Stomach (tissue), 19 donors: ENCODE measurements at places on chromosomes 2 and 18. TPM values are rescaled to one million over a fixed set of nuclear protein-coding genes. Genes with fewer than 3 reads are reported as not detected.

GRCh38 chr2:172735582-172736423 lies at the start of gene RAPGEF4:
Gene RAPGEF4, plus strand, starts transcription at chr2:172735845. Its CDS starts 139 bp downstream, at chr2:172735984.
- peak; percentile 76 for DNase-seq

DNA sequence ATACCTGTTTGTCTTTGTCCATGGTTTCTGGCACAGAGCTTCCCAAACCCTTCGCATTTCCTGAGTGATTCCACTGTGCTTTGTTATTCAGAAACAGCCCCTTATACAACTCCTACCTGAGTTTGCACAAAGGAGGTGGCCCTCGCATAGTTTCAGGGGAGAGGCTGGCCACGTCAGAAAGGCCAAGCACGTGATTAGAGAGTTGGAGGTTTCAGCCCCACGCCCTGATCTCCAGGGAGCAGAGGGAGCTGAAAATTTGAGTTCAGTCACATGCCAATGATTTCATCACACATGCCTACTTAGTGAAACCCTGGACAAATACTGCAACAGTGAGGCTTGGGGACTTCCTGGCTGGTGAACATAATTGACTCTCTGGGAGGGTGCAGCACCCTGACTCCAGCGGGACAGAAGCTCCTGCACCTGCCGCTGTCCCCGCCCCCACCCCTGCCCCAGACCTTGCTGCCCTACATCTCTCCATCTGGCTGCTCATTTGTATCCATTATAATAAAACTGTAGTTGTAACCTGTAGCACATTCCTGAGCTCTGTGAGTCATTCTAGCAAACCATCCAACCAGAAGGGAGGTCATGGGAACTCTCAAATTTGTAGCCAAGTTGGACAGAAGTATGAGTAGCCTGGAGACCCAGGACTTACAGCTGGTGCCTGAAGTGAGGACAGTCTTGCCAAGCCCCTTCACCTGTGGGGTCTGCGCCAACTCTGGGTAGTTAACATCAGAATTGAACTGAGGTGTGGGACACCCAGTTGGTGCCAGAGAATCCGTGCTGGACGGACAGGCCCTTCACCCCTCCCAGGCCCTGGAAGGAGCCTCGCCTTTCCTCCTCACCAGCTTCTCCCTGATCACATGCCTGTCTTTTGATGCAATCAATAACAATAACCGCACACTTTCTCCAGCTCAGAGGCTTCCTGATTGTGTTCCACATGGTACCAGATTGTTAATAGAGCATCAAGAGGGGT lies 224.3 kb downstream of the ANAPC1 start:
- peak; percentile 72 for DNase-seq

- DNase-seq = no peak
Measured at GRCh38 chr18:42394238-42394637, 439.2 kb downstream of the PIK3C3 start.

GRCh38 chr2:70895249-70895648 lies 40.5 kb upstream of the ATP6V1B1 start:
- DNase-seq = no peak

- DNase-seq = no peak
Measured at GRCh38 chr2:15753811-15754702, 162.4 kb downstream of the DDX1 start.

DNA sequence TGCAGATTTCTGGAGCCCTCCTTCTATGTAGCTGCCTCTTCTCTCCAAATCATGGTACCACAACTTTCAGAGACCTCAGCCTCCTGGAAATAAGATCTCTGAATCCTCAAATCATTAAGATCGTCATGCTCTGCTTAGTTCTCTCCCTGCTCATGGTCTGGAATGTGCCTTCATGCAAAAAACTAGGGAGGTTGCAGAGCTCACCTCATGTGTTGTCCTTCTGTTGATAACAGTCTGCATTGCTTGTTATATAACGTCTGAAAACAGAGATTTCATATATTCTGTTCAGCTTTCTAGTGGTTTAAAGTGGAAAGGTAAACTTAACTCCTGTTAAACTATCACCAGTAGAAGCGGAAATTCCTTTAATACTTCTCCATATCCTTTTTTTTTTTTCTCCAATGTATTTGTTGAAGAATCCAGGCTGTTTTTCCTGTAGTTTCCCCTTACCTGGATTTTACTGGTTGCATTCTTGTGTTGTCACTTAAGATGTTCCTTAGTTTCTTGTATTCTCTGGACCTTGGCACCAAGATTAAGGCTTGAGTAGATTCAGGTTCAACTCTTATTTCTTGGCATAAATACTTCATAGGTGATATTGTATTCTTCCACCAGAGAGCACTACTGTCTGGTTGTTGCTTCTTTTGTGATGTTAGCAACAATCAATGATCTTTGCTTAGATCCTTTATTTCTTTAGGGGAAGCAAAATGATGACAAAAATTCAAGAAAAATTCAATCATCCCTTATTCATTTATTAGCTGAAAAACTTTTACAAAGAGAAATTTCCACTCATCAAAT lies 211.3 kb downstream of the LOXHD1 start:
- DNase-seq = no peak

DNA sequence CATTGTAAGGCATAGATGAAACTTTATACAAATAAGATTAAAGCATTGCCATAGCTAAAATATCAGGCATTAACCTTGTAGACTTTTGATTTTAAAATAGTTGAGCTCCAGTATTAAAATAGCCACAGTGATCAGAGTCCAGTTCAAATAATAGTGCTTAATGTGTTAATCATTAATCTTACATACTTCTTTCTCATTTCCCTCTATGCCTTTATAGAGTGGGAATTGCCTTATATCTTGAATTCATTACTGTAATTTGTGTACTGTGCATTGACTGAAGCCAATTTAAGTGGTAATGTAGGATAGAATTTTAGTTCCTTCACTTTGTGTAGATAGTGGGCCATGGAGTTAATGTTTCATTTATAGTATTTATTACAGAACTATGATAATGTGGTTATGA lies 549.2 kb upstream of the VWC2L start:
- DNase-seq = no peak

Gene STPG4
- not detected for total RNA-seq

Gene EPB41L3
- total RNA-seq = 39.3 TPM

Gene FEV
- total RNA-seq = not detected
